Stimulated activated CD8-positive, alpha-beta memory T cell treated with anti-CD3 and anti-CD28 coated beads, Interleukin-4, amount 100 ng/mL, for 1 hour (primary cell): ENCODE measurements at places on chromosomes 1 and 21.

- DNase-seq, result no peak
Observed at GRCh38 chr1:24147194-24147593, 4.3 kb upstream of the IL22RA1 start.

DNA sequence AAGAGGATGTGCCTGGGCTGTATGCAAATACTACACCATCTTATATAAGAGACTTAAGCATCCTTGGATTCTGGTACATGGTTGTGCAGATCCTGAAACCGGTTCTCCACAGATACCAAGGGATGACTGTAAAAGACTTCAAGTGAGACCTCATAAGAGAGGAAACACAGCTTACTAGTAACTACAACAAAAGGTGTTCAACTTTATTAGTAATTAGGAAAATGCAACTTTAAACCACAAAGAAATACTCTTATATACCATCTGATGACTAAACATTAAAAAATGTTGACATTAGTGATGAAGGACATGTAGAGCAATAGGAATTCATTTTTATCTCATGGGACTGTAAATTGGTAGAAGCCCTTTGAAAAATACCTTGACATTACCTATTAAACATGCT, 102.7 kb downstream of the RASAL2 start:
- no peak for DNase-seq

- DNase-seq, result no peak
Observed at GRCh38 chr1:215825056-215825455, 258.0 kb downstream of the KCTD3 start.

DNA sequence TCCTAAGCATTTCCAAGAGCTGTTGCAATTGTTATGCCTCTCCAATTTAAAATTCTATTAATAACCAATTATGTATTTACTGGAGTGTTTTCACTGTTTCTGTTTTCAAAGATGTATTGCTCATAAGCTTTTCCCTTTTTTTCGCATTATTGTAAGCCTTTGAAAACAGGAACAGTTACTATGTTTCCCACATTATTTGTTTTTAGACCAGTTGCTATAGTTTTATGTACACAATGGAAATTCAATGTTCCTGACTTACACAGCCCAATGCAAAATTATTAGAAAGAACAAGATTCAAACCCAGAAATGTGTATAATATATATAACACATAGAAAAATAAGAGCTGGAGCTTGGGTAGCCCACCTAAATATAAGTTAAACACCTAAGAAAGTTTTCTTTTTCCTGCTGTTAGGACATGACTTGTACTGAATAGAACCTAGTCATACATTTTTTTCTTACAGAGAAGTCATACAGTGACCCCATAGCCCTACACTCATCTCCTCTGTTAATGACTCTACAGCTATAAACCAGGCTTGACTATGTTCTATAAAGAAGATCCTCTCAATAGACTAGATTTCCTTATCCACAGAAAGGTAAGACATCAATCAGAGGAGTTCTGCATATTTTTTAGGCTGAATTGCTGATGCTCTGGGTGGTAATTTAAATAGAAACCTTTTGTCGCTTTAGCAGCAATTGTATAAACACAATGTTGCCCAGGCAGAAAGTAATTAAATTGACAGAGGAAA, 299.6 kb downstream of the USH2A start:
- no peak for DNase-seq

DNA sequence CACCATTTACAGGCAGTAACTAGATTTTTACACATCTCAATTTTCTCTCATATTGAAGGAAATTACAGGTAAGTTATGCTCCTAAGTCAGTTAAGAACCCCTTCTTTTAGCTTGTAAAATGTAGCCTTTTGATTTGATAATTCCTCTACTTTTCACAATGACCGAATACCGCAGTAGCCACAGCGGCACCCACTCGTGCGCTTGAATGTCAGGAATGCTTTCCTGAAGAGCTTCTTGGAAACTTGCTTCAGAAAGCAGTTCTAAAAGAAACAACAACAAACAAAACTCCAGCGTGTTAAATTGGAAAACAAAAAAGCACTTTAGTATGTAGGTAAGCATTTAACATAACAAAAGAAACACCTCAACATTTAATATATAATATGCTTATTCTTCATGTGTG, 9.9 kb upstream of the DNTTIP2 start:
- DNase-seq, result no peak

GRCh38 chr1:34156739-34157138, 8.3 kb downstream of the CSMD2 start:
- DNase-seq, result no peak

GRCh38 chr1:82586473-82586872, 785.7 kb downstream of the ADGRL2 start:
- DNase-seq, result no peak

DNA sequence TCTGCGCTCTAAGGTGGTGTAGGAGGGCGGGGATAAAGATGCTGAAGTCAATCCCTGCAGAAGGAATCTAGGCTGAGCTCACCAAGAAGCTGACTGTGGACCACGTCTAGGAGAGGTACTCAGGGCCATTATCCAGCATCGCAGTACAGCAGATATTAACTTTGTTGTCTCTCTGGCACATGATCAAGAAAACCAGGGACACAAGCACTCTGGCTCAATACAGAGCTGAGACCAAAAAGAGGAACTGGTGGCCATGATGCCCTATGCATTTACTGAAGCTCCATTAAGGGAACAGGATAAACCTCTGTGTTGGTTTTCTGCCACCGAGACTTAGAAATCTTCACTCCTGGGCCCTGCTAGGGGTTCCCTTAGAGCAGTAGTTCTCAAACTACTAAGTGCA, 38.0 kb upstream of the ANGPTL7 start:
- DNase-seq, result no peak

- no peak for DNase-seq
Observed at GRCh38 chr1:160682983-160683865, 28.4 kb downstream of the CD48 start.

DNA sequence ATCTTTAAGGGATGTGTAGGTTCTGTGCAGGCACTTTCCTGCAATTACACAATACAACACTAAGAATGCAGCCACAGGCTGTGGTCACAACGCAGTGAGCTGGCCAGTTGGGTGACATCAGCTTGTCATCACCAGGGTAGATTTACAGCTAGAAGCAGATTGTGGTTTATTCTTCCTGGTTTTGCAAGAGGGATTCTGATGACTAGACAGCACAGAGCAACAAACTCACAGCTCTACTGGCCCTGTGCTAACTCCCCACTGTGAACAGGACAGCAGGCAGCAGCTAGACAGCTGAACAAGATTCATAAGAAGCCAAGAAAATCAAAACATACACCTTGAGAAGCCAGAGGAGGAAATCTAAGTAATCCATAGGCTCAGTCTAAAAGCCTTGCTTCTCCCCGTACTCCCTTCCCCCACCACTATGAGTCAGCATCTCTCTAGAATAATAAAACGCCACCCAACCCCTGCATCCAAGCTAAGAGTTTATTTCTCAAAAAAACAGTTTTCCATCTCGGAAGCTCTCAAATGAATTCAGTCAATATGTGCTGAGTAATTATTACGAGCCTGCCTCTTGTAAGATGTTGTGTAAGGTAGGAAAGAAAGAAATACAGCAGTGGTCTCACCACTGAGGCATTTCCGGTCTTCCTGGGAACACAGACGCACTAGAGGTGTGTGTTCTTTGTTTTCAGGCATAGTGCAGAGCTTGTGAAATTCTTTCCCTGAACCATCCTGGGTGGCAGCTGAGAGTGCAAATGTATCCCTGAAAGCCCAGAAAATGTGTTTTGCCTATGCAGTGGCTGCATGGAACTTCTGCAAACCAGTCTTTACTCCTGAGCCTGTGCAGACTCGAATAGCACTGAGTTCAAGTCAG, 162.8 kb downstream of the NTPCR start:
- no peak for DNase-seq

DNA sequence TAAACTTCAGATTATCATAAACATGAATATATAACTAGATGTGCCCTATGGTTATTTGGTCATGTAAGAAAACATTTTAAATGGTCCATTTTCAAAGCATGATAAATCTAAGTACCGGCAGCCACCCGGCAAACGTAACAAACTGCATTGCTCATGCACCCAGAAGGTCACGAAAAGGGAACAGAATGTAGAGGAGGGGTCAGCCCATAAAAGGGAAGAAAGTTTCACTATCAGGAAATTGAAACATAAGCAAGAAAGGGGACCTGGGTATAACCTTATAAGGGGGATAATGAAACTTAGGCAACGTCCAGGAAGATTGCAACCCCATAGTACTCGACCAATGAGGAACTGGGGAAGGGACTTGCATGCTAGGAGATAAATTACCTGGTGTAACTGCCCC, 421.2 kb upstream of the ZRANB2 start:
- no peak for DNase-seq

GRCh38 chr1:27560268-27561123, 43.4 kb downstream of the AHDC1 start:
- no peak for DNase-seq

DNA sequence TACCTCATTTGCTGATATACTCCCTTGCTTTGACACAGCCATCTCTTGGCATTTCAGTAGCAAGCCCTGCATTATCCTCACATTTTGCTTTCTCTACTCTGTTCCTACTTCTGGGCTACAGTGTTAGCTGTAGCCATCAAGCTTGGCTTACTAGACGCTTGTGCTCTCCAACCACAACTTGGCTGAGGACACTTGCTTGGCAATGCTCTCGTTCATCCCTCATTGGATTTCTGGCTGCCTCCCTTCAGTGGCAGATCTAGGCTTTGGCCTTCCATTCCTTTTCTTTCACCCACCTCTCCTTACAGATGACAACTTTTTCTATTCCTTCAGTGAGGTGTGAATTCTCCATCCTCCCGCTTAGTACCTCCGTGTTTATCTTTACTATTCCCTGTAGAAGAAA, 428.7 kb upstream of the LRRC7 start:
- no peak for DNase-seq

- no peak for DNase-seq
Observed at GRCh38 chr1:175210744-175211143, 18.2 kb upstream of the KIAA0040 start.

DNA sequence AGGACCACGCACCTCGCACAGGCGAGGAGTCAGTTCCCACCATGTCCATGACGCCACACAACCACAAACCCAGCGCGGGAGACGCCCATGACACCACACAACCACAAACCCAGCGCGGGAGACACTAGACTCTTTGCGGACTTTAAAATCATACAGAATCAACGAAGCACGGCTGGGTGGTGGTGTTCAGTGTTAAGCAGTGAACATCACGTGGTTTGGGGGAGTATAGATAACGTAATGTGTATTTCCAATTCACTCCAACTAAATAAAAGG, 19.2 kb downstream of the PTTG1IP start:
- DNase-seq, result no peak

- no peak for DNase-seq
Observed at GRCh38 chr1:223700388-223700918, 11.9 kb upstream of the CAPN2 start.

DNA sequence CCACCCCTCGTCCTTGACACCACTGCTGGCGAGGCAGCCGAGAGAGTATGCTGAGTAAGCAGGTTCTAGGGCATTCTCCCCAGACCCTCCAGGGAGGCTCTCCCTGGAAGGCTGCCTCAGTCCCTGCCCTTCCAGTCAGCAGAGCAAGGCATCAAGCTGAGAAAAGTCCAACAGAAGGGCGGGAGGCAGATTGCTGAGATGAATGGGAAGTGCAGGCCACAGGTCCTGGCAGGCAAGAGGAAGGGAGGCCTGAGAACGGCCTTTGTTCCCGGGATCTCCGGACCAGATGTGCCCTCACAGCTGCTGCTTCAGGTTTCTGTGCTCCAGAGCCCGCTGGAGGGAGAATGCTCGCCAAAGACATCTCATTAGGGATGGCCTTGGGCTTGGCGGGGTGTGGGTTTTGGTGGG, 270.0 kb upstream of the VAMP3 start:
- no peak for DNase-seq

DNA sequence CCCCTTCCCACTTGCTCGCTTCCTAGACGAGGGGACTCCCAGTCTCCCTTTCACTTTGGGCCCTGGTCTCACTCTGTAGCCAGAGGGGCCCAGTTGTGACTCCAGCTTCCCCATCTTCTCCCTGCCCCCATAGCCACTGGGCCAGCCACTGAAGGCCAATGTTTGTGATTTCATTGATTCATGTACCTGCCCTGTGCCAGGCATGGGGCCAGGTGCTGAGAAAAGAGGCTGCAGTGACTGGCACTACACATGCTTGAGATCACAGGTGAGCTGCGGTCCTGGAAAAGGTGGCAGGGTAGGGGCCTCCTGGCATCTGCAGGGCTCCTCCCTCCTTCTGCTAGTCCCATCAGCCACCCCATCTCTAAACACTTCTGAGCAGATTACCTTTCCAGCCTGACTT, 345.3 kb upstream of the VAMP3 start:
- DNase-seq, result no peak

- no peak for DNase-seq
Observed at GRCh38 chr1:47409311-47410067, 6.6 kb upstream of the FOXE3 start.

DNA sequence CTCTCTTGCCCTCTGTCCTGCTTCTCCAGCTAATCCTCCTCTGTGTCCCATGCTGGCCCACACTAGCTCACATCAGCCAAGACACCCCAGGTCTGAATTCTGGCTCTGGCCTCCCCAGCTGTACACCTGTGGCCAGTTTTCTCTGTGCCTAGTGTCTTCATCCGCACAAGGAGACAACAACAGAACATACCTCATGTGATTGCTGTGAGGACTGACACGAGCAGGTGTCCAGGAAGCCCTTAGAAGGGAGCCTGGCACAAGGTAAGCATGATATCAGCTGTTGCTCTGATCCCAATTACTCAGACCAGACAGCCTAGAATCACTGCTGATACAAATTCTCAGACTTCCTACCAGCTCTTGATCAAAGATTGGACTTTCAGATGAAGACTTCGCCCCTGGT, 71.2 kb upstream of the GJB5 start:
- DNase-seq, result no peak

DNA sequence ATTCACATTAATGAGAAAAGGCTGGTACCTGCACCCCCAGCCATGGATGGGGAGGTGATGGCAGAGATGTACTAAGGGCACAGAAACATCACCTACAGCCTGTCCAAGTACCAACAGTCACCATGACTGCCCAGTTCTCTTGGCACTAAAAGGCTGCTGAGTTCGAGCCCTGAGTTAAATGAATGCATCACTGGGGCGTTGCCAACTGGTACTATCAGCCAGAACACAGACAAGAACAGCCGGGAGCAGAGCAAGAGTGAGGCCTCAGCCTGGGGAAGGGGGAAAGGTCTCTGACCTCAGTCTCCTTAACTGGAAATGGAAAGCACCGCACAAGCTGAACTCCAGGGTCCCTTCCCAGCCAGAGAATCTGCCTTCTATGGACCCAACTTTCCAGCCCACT, 60.5 kb downstream of the GLIS1 start:
- no peak for DNase-seq

- no peak for DNase-seq
Observed at GRCh38 chr1:97033949-97034348, 312.4 kb downstream of the PTBP2 start.

- DNase-seq, result no peak
Observed at GRCh38 chr1:238318294-238319110, 427.8 kb upstream of the ZP4 start.

- no peak for DNase-seq
Observed at GRCh38 chr1:50930965-50931737, 28.9 kb downstream of the FAF1 start.

- no peak for DNase-seq
Observed at GRCh38 chr1:100302739-100303138, 36.7 kb downstream of the RTCA start.

- DNase-seq, result no peak
Observed at GRCh38 chr1:237239248-237239647, 197.3 kb downstream of the RYR2 start.

GRCh38 chr1:201011616-201012015, 11.9 kb downstream of the KIF21B start:
- DNase-seq, result no peak
